Omental fat pad (tissue), 4 donors: ENCODE measurements at places on chromosomes 6 and 20.

- DNase-seq = no peak
These were observed 4.8 kb upstream of the AIG1 start for GRCh38 chr6:143055891-143056290.

- no peak for DNase-seq
These were observed 2.7 kb downstream of the KCNK16 start for GRCh38 chr6:39319621-39320362.

- DNase-seq = no peak
These were observed 4.7 kb downstream of the LINC00237 start for GRCh38 chr20:21101453-21101931.

- no peak for DNase-seq
These were observed 106.4 kb downstream of the PPP1R14C start for GRCh38 chr6:150249261-150249660.

- DNase-seq = no peak
These were observed 266.7 kb upstream of the SULF2 start for GRCh38 chr20:48051794-48052474.

- DNase-seq = no peak
These were observed 108.3 kb downstream of the TNFAIP3 start for GRCh38 chr6:137975188-137975940.

GRCh38 chr6:134174672-134175531 is 122.5 kb upstream of the SLC2A12 start:
- DNase-seq = peak; percentile 81
